ENCODE measurements at places on chromosomes 13 and 19.

- no peak for DNase-seq
These were observed 3.7 kb upstream of the SMIM17 start for GRCh38 chr19:56639217-56639616.

DNA sequence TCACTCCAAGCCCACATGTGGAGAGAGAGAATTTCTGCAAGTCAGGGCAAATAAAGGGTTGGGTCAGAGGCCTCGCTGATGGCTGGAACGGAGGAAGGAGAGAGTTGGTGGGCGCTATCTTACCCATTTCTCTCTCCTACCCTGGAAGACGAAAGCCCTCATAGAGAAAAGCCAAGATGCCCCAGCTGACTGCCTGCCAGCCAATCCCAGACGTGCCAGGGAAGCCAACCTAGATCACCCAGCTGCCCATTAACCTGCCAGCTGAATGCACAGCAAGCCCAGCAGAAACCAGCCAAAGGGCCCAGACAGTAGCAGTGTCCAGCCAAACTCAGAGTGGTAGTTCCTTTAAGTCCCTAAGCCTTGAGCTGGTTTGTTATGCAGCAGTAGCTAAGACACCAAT is 167.0 kb upstream of the ZNF507 start:
- DNase-seq, result no peak

- DNase-seq, result no peak
These were observed 7.3 kb downstream of the ADPRHL1 start for GRCh38 chr13:113445791-113446487.

- no peak for DNase-seq
These were observed 12.8 kb downstream of the ONECUT3 start for GRCh38 chr19:1765904-1766799.

DNA sequence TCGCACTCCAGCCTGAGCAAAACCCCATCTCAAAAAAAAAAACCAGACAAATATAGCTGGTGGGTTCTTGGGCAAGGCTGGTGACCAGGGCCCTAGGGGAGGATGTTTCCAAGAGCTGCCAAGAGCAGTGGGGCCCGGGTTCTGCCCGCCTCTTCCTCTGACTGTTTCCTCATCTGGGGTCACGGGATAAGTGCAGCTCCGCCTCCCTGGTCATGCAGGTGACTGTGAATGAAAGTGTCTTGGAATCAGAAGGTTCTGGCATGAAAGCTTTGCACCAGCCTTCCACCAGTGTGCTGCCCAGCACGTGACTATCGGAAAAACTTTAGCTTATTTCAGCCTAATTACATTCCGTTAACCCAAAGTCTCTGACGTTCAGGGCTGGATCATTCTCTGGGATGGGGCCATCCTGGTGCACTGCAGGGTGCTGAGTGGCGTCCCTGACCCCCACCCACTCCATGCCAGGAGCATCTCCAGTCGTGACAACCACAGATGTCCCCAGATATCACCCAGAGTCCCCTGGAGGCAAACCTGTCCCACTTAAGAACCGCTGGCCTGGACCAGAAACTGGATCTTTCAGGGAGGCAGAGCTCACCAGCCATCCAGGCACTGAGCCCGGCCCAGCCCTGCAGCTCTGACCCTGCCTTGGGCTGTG is 85.6 kb downstream of the GNG7 start:
- DNase-seq, result no peak

- DNase-seq, result no peak
These were observed 9.3 kb upstream of the GTF3A start for GRCh38 chr13:27415116-27415515.

DNA sequence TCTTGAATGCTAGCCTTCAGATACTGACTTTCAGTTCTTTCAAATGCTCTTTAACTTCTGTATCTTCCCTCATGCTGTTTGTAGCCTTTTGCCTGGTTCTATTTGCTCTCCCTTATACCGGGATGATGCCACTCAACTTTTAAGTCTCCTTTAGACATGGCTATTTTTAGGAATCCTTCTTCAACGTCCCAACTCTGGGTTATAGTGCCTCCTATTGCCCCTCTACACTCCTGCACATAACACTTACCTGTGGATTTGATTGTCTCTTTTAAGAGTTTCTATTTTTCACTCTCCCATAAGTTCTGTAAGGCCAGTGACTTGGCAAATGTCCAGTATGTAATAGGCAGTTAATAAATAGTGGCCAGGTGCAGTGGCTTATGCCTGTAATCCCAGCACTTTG is 343.0 kb downstream of the KLF5 start:
- no peak for DNase-seq

- DNase-seq, result no peak
These were observed 670 bp downstream of the MAP2K7 start for GRCh38 chr19:7904074-7905020.
